ENCODE measurements at places on chromosomes 3 and 15.

DNA sequence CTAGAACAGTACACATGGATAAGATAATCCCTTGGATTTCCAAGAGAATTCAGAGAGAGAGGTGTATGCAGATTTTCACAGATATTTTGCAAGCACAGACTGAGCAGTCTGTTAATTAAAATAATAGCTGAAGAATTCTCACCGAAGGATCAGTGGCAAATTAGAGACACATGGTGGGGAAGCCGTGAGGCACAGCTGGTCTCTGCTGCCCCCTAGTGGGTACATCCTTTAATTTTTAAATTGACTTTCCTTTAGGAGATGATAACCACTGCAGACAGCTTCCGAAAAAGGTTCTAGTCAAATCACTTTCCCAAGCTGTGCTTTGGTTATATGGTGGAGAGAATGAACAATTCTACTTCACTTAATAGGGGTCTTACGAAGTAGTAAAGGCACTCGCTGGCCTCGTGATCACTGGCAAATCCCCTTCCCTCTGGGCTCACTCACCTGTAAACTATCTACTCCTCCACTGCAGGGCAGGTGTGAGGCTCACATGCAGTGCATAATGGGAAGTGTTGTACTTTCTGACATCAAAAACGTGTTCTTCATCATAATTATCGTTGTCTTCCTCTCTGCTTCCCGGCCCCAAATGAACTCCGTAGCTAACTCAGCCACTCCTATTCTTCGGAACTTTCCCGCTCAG lies 19.5 kb downstream of the MESD start:
- no peak for DNase-seq

DNA sequence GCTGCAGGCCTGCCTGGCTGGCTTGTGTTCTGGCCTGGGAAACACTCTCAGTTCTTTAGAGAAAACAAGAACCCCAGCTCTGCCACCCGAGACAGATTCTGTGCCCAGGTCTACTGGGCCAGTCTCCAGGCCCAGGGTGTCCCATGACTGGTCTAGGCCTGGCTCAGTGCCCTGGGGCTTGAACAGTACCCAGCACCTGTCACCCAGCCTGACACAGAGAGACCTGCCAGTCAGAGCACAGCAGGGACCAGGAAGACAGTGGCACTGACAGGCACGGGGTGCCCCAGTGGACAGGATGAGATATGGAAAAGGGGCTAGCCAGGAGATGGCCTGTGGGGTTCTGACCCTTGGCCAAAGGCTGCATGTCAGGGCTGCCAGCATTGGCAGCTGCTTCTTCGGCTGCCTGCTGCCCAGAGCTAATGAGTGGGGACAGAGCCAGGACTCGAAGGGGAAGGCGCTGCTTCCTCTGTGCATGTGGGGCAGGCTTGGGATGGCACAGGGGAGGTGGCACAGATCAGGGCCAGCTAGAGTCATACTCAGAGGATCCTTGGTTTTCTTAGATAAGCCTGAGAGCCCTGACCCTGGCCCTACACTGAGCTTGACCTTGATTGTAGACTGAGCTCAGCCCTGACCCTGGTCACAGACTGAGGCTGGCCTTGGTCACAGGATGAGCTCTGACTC lies 15.1 kb downstream of the CCDC33 start:
- DNase-seq, result no peak

DNA sequence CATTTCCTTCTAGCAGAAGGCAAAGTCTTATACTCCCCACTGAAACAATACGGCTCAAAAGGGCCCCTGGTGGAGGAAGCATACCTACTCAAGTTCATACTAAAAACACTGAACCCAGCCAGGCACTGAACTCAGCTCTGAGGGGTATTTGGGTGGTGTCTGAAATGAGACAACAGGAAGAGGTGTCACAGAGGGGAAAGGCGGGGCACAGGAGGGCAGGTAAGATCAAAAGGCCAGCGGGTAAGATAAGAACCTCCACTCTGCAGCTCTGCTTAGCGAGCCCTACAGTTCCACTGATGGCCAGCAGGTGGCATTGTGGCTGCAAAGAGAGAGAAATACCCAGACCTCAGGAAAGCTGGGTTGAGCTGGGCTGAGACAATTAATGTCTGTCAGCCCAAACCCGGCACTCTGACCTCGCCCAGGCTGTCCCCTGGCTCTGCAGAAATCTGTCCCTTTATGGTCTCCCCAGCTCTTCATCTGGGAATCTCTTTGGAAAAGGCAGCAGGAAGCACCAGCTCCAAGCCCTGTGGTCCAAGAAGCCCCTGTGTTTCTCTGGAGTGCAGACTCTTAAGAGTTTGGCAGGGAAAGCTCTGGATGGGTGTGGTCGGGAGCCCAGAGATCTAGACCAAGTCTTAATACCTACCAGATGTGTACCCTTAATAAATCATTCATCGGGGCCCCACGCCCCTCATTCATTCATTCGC lies 8.4 kb downstream of the MFGE8 start:
- DNase-seq, result peak; percentile 19

- DNase-seq, result no peak
Measured at GRCh38 chr3:171399842-171400241, 60.4 kb downstream of the TNIK start.

- DNase-seq, result no peak
Measured at GRCh38 chr3:138186803-138187295, 252 bp upstream of the ARMC8 start.

DNA sequence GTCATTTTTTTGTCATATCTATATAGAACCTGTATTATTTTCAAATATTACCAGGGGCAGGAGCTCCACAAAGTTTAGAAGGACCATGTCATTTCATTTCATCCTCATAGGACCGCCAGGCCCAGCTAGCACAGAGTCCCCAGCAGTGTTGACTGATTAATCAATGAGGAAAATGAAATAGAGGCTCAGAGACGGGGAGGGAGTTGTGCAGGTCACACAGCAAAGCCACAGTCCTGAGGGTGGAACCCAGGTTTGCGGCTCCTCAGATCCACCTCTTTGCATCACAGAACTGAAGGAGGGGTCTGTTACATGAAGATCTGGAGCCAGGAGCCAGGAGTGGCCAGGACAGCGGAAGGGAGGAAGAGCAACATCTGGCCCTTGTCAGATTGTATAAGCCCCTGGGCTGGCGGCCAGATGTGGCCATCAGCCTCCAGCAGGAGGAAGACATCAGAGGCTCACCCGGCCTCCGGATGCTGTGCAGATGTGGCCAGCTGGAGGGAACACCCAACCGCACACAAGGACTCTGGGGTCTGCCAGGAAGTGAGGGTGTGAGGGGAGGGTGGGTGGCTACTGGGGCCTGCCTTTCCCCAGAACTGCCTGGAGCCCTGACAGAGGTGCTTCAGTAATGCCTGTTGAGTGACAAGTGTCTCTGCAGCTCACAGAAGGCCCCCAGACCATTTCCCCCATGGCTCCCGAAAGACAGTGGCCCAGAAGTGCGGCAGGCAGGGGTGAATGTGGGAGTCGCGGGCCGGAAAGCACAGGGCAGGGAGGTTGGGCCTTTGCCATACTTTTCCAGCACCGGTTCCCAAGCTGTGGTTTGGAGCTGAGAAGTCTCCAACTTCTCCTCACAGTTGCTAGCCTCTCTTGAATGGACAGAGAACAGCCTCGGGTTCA lies 21.3 kb downstream of the EFCC1 start:
- DNase-seq, result no peak

DNA sequence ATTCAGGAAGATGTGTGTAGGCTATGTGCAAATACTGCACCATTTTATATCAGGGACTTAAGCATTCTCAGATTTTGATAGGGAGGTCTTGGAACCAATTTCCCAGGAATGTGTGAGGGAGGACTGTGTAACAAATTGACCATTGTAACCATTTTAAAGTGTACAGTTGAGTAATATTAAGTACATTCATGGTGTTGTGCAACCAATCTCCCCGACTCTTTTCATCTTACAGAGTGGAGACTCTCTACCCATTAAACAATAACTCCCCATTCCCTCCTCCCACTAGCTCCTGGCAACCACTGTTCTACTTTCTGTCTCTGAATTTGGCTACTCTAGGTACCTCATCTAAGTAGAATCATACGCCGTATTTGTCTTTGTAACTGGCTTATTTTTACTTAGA lies 5.1 kb downstream of the RCN2 start:
- DNase-seq, result no peak

DNA sequence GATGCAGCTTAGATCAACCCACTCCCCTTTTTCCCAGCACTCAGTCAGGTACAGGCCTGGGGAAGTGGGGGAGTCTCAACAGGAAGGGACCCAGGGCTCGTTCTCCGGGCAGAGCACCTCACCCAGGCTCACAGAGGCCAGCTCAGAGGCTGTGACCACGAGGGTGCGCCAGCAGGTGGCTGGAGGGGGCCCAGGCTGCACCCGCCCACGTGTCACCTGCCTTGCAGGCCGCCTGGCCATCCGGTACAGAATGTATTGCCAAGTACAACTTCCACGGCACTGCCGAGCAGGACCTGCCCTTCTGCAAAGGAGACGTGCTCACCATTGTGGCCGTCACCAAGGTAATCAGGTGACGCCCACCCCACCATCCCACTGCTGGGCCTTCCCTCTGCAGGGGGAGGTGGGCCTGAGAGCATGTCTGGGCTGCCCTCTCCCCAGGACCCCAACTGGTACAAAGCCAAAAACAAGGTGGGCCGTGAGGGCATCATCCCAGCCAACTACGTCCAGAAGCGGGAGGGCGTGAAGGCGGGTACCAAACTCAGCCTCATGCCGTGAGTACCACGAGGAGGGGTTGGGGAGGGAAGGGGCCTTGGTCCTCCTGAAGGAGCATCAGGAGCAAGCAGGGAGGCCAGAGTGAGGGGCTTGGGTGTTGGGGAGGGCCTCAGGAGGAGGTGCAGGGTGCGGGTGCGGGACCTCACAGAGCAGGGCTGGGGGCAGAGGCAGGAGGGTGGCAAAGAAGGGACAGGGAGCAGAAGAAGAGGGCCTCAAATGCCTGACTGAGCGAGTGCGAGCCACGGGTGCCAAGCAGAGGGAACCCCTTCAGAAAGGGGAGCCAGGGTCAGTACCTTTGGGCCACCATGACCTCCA lies 14.0 kb upstream of the LMAN1L start:
- no peak for DNase-seq

DNA sequence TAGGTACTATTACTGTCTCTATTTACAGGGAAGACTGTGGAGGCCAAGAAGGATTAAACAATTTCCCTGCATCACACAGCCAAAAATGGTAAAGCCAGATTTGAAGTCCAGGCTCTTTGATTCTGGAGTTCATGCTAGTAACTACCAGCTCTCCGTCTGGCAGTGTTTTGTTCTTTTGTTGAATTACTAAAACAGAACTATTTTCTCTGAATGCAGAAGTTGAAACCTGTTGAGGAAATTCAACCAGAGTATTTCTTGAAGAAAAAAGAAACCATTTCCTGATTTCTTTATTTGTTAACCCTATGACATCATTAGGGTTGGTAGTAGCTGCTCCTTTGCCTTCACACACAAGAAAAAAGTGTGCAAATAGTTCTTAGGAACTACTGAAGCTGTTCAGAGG lies 34.3 kb downstream of the CRTC3 start:
- no peak for DNase-seq

GRCh38 chr3:127113571-127113891 lies 79.4 kb upstream of the PRR23E start:
- DNase-seq, result no peak

DNA sequence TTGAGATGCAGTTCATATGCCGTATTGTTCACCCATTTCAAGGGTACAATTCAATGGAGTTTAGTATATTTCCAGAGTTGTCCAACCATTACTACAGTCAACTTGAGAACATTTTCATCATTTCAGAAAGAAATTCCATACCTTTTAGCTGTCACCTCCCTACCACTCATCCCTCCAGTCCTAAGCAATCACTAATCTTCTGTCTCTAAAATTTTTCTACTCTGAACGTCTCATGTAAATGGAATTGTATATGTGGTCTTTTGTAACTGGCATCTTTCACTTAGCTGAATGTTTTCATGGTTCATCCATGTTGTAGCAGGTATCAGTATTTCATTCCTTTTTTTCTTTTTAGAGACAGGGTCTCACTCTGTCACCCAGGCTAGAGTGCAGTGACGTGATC lies 51.1 kb downstream of the CMTM7 start:
- DNase-seq, result no peak

- DNase-seq, result no peak
Measured at GRCh38 chr15:82774496-82774895, 31.4 kb downstream of the FSD2 start.

- DNase-seq, result no peak
Measured at GRCh38 chr3:46417841-46418611, 11.0 kb downstream of the CCRL2 start.

Measured in esophagus squamous epithelium (tissue), 5 donors.